AML-193 (cell line): ENCODE measurements at places on chromosomes 11 and 22.
A peak's percentile ranks its signal among the peaks of the same experiment; 100 is the strongest.

- DNase-seq, result no peak
Observed at GRCh38 chr11:95588821-95589220, 200.8 kb downstream of the FAM76B start.

- DNase-seq, result no peak
Observed at GRCh38 chr11:69375316-69376154, 81.6 kb downstream of the MYEOV start.

DNA sequence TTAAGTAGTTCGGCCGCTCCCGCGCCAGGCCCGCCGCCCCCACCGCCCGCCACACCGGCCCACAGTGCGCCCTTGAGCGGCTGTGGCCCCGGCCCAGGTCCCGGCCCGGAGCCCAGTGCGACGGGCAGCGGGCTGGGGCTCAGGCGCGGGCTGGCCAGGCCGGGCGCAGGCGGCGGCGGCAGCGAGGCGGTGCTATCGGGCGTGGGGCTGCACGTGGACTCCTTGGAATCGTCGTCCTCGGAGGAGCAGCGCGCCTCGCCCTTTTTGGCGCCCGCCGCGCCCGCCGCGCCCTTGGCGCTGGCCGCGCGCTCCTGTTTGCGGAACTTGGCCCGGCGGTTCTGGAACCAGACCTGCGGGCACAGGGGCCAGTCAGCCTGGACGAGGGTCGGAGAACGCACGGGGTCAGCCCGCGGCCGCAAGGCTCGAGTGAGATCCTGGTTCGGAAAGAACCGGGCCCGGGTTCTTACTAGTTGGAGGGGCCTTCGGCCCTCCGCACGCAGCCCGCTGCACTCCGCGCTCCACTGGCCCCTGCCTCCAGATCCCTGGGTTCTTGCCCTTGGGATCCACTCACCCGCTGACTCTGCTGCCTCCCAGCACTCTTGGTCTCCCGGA is 4.0 kb downstream of the PHOX2A start:
- no peak for DNase-seq

GRCh38 chr11:31977343-31977742 is 113.5 kb upstream of the RCN1 start:
- no peak for DNase-seq

DNA sequence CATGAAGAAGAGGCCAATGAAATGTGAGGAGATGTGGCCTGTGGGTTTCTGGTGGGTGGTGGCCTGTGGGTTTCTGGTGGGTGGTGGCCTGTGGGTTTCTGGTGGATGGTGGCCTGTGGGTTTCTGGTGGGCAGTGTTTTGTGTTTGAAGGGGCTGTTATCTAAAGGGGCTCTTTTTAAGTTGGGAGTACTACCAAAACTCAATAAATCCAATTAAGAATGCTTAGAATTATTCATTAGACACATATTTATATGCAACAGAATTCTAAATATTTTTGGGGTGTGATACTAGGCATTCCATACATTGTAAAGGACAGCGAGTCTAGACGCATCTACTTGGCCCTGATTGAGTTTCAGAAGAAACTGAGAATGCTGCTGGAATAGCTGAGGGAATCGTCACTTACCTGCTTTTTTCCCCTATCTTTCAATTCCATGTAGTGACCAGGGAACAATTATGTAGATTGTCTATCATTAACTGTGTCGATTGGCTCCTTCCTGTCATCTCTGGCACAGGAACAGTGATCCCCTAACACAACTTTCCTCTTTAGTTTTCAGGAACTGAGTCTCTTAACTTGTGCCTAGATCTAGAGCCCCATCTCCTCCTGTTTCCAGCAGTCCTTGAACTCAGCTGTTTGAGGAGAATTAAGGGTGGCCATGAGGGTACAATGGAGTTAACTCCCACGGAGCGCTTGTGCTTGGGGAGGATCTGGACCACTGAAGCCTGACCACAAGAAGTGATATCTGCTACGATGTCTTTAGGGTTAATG is 37.3 kb upstream of the TOP3B start:
- no peak for DNase-seq

DNA sequence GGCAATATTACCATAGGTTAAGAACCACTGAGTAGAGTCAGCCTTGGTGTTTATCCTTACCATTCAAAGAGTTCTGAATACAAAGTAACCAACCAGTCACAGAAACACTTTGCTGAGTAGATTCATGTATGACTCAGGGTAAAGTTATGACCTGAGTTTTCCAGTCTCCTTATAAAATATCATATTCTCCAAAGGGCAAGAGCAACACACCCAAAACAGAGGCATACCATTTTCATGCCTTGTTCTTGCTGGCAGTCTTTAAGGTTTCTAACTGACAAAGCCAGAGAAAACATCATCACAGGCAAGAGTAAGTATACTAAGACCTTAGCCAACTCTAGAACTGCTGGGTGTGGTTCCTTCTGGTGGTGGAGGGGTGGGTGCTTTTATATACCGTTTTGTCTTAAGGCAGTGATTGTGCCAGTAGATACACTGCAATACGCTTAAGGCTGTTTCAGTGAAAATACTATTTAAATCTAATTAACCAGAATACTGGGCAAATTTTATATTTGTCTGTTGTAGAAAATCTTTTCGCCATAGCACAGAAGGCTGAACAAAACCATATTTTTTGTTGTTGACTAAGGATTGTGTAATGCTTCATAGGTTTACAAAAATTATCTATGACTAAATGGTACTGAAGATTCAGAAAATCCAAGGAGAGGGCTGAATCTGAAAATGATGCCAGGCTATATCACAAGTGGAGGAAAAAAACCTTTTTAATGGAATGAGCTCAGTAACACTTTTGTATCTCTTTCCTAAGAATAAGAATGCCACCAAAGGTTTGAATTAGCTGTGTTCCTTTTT is 3.0 kb downstream of the ATL3 start:
- no peak for DNase-seq

DNA sequence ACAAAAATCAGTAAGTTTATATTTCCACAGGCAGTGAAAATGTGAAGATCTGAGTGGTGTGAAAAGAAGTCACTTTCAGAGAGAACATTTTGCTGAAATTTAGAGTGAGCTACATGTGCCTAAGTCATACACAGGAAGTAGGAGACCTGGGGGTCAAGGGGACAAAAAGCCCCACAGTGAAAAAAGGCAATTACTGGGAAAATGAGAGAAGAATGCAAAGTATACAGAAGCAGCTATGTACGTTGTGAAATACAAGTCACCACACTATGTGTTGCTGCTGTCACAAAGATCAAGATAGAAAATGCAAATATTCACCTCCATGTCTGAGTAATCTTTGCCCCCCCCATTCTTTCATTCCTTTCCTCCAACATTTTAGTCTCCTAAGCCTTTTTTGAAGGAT is 21.6 kb upstream of the SESN3 start:
- no peak for DNase-seq

GRCh38 chr11:130904380-130904779 is 11.9 kb downstream of the SNX19 start:
- DNase-seq, result peak; percentile 13

GRCh38 chr22:17920992-17921650 is 103.2 kb downstream of the MICAL3 start:
- DNase-seq, result no peak

GRCh38 chr11:58654908-58655296 is 32.4 kb downstream of the CNTF start:
- no peak for DNase-seq

DNA sequence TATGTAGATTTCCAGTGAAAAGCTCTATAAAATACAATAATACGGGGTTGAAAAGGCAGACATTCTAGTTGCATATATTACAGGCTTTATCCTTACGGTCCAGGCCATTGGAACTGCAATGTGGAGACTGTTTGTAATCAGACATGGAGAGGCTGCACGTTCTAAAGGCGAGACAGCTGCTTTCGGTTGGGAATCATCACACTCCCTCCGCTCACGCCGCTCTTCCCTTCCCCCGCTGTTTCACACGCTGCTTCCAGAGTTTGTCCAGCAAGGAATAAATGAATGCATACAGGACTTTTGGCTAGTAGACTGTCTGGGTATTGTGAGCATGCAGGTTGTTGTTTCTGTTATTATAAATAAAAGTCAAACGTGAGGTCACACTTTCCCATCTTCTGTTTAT is 13.5 kb upstream of the EFCAB6 start:
- no peak for DNase-seq

- DNase-seq, result no peak
Observed at GRCh38 chr11:28058333-28058732, 49.6 kb downstream of the KIF18A start.

- no peak for DNase-seq
Observed at GRCh38 chr11:44389963-44390605, 80.1 kb upstream of the ALX4 start.

DNA sequence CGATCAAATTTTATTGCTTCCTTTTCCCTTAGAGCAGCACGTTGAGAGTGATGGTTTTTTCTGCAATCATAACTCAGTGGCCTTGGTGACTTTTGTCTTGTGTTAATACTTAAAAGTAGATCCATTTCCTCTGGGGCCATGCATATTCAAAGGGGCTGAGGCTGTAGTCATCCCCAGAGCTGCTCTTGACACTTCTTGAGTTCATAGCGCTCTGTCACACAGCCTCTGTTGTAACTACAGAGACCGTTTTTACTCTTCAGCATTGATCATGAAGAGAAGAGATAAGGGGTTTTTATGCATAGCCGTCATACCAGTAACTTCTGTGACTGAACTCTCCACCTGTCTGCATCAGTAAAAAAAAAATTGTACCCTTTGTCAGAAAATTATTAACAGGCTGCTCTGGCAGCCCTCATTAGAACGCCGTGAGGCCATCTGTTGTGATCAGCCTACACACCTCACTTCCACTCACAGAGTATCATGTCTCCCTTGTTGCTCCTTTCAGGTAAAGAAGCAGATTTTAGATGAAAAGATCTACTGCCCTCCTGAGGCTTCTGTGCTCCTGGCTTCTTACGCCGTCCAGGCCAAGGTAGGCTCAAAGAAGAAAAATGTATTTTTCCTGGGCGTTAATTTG is 38.4 kb downstream of the NF2 start:
- DNase-seq, result no peak

GRCh38 chr22:32841175-32841574 is 39.7 kb downstream of the TIMP3 start:
- no peak for DNase-seq

- no peak for DNase-seq
Observed at GRCh38 chr22:29408940-29409339, 20.6 kb upstream of the AP1B1 start.

- DNase-seq, result no peak
Observed at GRCh38 chr11:128180441-128181087, 406.8 kb downstream of the ETS1 start.

DNA sequence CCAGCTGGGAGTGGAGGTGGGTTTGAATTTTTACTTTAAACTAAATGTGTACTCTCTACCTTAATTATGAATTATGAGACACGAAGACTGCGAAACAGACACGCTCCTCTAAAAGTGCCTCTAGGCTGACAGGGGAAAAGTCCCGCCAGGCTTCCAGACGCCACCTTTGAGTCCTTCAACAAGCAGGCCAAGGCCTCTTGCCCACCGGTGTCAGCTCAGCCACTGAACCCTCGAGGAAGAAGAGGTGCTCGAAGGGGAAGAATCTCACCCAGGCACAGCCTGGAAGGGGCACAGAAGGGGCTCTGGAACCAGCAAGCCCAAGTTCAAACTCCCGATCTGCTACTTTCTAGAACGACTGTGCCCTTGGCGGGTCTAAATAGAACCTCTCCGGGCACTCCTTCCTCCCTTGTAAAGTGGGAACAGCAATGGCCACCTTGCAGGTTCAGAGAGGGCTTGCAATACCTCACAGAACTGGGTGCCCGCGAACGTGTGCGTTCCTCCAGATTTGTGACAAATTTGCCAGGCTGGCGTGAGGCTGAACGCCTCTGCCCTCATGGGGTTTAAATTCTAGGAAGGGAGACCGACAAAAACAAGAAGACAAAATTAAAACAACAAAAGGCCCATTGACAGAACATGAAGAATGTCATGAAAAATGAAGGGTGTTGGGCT is 158.5 kb upstream of the GRK3 start:
- DNase-seq, result no peak

DNA sequence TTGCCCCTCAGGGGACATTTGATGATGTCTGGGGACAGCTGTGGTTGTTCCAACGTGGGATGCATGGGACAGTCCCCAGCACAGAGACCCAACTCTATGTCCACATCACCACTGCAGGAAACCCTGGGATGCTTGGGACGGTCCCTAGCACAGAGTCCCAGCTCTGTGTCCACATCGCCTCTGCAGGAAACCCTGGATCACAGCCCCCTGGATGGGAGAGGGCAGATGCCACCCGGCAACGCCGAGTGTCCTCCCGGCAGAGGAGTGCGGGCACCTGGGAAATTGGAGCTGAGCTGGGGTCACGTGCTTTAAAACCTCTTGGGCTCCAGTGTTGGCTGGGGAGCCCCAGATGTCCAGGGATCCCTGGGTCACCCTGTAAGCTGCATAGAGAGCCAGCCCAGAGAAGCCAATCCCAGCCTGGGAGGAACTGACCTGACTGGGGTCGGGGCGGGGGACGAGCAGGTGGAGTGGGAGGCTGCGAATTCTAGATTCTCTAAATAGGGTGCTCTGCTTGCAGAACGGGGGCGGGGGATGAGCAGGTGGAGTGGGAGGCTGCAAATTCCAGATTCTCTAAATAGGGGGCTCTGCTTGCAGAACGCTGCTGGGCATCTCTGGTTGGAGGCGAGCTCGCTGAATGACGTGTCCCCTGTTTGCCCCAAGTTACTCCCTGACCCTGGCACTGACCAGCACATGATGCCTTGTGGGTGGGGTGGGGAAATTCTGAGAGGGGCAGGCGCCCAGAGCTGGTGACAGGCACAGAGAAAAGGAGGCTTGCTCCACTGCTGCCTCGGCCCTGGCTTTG is 1197.8 kb downstream of the BRD1 start:
- no peak for DNase-seq

DNA sequence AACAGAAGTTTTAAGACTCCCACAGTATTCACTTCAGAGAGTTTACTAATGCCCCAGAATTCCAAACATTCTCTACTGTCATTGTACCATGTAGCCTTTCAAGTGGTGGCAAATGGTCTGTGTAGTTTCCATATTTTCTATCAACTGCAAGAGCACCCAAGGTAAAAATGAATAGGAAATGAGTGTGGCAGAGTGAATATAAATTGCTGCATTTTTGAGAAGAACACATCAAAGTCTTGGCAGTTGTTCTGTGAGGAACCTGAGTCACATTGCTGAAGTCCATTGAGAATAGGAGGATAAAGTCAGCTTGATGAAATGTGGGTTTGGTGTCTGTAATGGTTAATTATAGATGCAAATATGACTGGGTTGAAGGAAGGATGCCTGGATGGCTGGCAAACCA is 193.6 kb downstream of the AASDHPPT start:
- DNase-seq, result no peak

DNA sequence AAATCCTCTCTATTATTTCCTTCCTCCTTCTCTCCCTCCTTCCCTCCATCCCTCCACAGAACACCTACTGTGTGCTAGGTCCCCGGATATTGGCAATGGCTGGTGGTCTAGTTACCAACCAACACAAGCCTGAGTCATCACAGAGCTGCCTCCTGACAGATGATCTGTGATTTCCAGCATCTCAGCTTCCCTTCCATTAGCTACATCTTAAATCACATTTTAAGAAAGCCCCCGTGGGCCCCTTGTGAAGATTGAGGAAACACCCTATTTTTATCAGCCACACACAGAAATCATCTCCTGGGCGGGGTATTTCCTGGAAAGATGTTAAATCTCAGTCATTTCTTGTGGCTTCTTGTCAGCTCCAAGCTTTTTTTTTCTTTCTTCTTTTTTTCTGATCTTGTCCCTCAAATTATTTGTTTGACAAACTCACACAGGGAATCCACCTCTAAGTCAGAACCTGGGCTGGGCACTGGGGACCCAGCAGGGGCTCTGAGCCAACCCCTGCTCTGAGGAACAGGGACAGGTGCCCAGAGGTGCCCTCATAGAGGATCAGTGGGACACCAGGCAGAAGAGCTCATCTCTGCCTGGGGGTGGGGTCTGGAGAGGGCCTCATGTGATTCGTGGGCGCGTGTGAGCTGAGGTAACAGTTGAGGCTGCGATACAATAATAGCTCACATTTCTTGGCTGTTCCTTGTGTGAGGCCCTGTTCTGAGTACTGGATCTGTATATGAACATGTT is 42.4 kb downstream of the CACNA1I start:
- no peak for DNase-seq
